ENCODE measurements at places on chromosomes 2 and 18.

DNA sequence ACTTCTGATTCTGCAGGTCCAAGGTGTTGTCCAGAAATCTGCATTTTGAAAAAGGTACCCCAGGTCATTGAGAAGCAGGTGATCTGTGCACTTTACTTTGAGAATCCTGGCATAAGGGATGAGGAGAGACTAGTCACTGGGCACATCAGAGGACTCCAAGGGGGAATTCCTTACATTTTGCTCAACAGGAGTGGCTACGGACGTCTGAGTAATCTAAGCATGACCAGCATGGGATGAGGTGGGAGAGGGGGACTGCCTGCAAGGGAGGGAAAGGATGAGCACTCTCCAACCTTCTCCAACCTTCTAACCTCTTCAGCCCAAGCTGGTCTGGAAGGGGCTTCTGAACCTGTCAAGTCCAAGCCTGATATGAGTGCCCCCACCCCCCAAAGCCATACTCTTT lies 55.5 kb downstream of the MARCHF4 start:
- peak; percentile 11 for DNase-seq

- DNase-seq, result no peak
Observed at GRCh38 chr2:131577812-131578211, 50.1 kb downstream of the CCDC74A start.

DNA sequence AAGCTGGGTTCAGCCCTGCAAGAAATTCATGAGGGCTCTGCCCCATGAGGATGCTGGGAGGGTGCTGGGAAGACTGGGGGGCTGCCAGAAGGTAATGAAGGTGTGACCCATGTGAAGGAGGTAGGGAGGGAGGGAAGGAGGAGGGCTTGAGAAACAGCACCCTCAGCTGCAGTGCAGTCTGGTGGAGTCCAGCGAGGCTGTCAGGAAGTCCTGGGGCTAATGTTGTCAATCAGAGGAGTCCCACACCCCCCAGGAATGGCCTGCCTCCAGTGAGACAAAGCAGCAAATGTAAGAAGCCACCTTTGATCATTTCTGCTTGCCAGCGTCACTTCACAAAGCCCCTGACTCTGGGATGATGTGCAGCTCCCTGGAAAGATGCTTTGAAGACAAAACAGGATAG lies 248.4 kb downstream of the SH3BP4 start:
- DNase-seq, result no peak

GRCh38 chr18:51453594-51453993 lies 256.1 kb upstream of the MEX3C start:
- no peak for DNase-seq

- DNase-seq, result no peak
Observed at GRCh38 chr2:189628817-189629530, 32.3 kb upstream of the ASNSD1 start.

DNA sequence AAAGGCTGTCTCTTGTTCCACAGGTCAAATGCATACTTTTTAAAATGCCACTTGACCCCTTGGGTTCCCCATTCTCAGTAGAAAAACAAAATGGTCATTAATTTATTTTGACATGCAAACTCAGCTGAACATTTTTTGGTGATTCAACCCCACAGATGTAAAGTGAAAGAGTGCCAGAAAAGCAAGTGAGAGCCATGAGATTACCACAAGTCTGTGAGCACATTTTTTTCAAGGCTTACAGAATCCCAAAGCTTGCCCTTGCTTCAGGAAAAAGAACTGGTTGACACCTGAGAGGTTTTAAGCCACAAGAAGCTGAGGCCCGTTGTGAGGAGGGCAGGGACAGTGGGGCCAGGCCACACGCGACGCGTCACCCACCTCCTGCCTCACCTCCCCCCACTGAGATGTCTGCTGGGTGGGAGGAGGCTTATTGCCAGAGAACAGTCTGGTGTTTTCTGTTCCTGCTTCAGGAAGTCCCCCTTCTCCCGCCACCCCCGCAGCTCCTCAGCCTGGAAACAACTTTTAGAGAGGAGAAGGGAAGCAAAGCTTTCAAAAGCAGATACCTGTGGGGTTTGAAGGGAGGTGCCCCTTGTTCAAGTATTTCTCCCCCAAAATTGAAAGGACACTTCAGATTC lies 70.4 kb upstream of the CYP1B1 start:
- peak; percentile 35 for DNase-seq

DNA sequence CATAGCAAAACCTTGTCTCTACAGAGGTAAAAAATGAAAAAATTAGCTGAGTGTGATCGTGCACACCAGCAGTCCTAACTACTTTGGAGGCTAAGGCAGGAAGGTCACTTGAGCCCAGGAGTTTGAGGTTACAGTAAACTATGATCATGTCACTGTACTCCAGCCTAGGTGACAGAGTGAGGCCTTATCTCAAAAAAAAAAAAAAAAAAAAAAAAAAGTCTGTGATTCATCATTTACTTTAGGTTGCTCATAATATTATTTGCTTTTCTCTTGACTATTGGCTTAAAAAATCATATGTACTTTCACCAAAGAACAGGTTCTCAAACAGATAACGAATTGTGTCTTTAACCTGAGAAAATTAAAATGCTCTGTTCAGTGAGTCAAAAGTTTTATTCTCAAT lies 129.1 kb downstream of the MYO3B start:
- DNase-seq, result no peak

- no peak for DNase-seq
Observed at GRCh38 chr2:15588329-15588919, 3.2 kb upstream of the DDX1 start.

- DNase-seq, result no peak
Observed at GRCh38 chr18:40911582-40912254, 1043.3 kb upstream of the PIK3C3 start.

GRCh38 chr18:74139888-74140287 lies 7.7 kb downstream of the FBXO15 start:
- DNase-seq, result no peak

- DNase-seq, result no peak
Observed at GRCh38 chr2:74919827-74920226, 38.6 kb upstream of the POLE4 start.

DNA sequence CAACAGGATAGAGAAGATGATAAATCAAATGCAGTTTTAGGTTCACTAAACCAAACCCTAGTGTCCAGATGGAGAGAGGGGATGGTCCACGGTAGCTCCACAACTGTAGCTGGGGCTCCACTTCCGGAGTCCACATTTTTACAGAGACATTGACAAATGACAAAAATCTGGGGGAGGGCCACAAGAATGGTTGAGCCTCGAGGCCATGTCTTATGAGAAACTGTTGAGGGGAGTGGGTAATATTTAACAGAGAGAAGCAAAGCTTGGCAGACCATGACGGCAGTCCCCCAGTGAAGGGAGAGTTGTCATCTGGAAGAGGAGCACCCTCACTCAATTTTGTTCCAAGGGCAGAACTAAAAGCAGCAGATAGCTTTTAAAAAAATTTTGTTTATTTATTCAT lies 17.6 kb upstream of the EPHA4 start:
- DNase-seq, result no peak

- no peak for DNase-seq
Observed at GRCh38 chr2:206989311-206989710, 50.0 kb downstream of the CPO start.

- DNase-seq, result no peak
Observed at GRCh38 chr18:32048507-32049091, 30.0 kb downstream of the RNF125 start.

- no peak for DNase-seq
Observed at GRCh38 chr18:46374850-46375249, 270.7 kb downstream of the HAUS1 start.
